CD4-positive, alpha-beta T cell treated with Interleukin-17A for 4 hours (primary cell): ENCODE measurements at places on chromosomes 5 and 9.

GRCh38 chr9:88996046-88996920 is 5.0 kb downstream of the S1PR3 start:
- DNase-seq, result no peak

DNA sequence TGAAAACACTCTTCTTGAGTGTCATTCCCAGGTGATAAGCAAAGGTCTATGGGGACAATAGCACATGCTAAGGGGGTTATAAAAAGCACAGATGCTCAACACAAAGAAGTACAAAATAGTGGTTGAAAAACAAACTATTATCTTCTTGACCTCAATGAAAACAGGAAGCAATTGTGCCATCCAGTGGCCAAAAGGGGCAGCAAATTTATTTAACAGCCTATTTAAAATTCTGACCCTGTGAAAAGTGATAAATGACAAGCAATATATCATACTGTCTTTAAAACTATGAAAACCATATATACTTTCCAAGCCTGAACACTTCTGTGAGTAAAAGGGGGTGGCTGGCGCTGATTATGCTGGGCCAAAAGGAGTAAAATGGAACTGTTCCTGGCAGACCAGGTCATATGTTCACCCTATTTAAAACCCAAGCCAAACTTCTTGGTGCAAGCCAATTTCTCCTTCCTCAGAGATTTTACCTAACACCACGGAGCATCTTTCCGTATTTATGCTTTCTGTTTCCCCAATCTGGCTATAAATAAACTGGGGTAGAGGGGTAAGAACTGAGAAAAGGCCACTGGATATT is 29.7 kb downstream of the TEX10 start:
- peak; percentile 30 for DNase-seq

- no peak for DNase-seq
Observed at GRCh38 chr9:4138180-4138579, 161.7 kb downstream of the GLIS3 start.

DNA sequence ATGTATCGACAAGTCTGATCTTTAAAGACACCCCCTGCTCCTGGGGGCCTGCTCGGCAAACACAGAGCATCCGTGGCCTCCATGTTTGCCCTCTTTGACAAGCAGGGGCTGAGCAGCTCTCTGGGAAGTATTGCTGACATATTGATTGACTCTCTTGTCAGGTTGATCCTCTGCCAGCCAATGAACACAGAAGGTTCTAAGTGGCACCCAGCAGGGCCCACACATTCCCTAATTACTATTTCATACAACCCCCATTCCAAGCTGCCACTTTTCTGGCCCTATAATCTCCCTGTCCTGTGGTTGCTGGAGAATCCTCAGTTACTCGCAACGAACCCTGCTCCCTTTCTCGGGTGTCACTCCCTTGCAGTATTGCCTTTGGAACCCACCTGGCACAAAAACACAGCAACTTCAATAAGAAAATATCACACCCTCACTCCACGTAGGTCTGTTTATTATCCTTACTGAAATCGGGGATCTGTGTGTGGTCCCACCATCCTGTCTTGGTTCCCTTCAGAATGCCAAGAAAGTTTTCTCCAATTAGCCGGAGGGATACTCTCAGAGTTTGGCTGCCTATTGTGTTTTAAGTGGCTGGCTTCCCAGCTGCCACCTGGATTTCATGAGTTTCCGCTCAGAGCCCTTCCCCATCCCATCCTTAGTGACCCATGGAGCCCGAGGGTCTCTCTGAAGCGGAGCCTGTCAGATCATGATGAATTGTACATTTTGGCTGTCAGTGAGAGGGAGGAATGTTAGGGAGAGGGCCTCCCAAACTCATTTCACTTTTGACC is 249.0 kb upstream of the WWC1 start:
- no peak for DNase-seq

GRCh38 chr5:86411596-86411995 is 206.1 kb upstream of the COX7C start:
- DNase-seq, result no peak

GRCh38 chr9:125888211-125888610 is 141.0 kb downstream of the PBX3 start:
- no peak for DNase-seq
